ENCODE measurements at places on chromosomes 7 and 10.
A peak's percentile ranks its signal among the peaks of the same experiment; 100 is the strongest.

DNA sequence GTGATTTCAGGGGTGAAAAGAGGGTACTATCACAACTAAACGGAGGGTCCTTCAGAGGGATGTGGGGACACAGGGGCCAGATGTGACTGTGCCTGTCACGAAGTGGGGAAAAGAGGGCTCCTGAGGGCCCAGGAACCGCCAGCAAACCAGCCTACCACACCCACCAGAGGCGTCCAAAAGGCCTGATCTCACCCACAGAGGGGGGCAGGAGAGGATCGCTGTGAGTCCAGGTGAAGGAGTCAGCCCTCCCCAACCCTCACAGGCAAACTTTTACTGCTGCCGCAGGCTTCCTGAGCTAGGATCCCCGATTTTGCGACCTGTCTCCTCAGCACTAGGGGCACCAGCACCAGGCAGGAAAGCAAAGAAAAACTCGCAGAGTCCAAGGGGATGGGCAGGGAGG, 64.7 kb downstream of the HIPK2 start:
- DNase-seq, result no peak

GRCh38 chr7:83161186-83161585, 1.5 kb downstream of the PCLO start:
- DNase-seq, result no peak

GRCh38 chr7:154644366-154644765, 358.6 kb downstream of the PAXIP1 start:
- DNase-seq, result no peak

DNA sequence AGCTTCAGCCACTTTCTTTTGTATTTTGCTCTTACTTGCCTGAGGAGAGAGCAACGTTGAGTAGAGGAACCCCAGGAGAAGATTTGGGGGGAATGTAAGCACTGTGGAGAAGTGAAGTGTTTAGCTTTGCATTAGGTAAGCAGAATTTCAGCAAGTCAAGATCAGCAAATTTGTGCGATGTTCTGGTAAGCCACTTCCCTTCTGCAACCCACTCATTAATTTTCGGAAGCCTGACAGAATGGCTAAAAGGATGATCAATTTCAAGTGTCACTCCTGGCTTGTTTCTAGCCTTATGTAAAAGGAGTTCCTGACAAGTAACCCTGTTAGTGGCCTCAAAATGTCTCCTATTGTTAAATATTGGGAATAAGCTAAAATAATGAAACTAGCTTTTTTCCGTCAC, 48.5 kb upstream of the NXPH1 start:
- DNase-seq, result no peak

DNA sequence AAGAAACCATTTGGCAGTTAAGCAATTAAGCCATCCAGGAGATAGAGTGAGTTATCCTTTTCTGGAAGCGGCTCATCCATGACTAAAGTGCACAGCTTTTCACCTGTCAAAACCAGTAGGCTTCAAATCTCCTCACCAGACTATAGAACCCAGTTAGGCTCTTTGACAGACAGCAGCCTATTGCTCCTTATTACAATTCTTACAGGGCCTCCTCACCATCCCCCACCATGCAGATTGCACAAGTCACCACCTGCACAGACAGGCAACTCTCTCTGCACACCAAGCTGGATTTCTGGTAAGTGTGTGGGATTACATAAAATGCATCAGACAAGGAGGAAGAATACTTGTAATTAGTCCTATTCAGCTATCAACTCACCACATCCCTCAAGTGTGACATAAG, 301.6 kb downstream of the SNX13 start:
- DNase-seq, result peak; percentile 69

DNA sequence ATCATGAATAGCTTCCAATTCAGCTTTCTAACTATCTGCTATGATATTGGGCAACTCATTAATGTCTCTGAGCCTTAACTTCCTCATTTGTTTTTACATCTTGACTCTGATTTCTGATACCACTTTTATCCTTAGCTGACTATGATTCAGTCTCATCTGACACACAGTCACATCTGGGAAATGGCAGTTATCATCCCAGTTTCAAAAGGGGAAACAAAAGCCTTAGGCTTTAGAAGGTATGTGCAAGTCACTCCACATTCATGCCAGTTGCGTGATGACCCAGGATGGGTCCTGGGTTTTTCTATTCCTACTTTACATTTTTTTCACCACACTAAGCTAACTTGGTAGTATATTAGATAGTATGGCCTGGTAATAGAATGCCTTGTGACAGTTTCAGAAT, 12.7 kb downstream of the SCIN start:
- peak; percentile 14 for DNase-seq

GRCh38 chr7:44920119-44920518, 34.8 kb upstream of the PURB start:
- no peak for DNase-seq

DNA sequence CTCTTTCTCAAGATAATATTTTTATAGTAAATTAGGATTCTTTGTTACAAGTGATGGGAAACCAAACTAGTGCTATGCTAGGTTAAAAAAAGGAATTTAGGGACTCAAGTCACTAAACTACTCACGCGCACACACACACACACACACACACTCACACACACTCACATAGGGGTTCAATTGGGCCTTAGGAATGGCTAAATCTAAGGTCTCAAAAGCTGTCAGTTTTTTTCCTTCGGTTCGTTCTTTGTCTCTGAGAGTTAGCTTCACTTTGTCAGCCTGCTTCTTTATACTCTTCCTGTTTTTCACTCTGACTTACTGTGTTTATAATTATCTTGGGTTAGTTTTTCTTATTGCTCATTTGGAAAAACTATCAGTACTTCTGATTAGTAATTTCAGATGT, 138.9 kb downstream of the ADK start:
- no peak for DNase-seq

DNA sequence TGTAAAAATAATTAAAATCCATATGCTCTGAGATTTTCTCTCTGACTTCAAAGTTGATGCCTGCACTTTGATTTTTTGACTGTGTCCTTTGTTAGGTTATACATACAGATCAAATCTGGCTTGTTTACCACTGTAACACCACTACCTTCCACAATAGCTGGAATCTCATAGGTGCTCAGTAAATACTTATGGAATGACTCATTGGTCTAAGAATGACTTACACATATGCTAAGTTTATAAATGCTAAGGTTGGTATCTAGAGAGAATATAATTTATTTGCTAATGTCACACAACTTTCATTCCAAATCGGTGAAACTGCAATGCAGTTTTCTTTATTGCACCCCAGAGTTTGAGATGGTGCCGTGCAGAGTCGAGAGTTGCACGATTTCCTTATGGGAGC, 578.5 kb downstream of the SH2D4B start:
- DNase-seq, result no peak

- DNase-seq, result no peak
These were observed 48.5 kb downstream of the MYL10 start for GRCh38 chr7:101580596-101580995.

GRCh38 chr7:3657206-3657605, 356.2 kb downstream of the SDK1 start:
- DNase-seq, result no peak

GRCh38 chr7:65463184-65463583, 89.5 kb downstream of the ZNF92 start:
- peak; percentile 49 for DNase-seq

DNA sequence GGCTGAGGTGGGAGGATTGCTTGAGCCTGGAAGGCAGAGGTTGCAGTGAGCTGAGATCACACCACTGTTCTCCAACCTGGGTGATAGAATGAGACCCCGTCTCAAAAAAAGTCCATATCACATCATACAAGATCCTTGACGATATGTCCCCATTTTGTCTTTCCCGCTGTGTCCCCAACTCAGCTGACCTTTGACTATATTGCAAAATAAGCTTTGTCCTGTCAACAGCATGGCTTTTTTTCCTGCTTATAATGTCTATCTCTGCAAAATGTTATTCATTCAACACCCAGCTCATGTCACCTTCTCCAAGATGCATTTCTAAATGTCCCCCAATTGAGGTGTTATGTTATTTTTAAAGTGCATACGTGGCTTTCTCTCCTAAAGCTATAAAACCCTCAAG, 136.0 kb upstream of the KAT6B start:
- no peak for DNase-seq

DNA sequence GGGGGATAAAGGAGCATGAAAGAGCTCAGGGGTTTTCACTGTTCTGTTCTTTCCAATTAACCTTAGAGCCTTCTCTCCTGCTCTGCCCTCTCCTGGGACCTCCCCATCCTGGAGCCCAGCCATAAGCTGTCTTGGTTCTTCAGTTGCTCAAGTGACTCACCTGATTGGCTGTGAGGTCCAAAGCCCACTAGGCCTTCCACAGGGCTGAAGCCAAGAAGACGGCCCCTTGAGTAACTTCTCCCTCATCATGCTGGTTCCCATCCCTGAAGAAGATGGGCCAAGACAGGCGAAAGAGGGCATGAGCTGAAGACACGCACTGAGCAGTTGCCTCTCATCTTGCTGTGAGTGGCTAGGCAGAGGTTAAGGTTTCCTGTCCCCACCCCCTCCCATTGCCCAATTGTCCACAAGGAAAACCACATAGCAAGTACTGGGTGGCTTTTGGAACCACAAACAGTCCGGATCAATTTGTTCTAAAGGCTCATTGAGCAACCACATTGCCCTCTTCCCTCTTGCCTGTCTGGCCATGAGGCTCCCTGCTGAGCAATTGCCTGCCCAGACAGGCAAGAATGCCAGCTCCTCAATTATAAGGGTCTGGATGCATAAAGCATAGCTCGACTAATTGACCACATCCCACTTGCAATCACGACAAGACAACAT, 43.9 kb upstream of the GPAM start:
- DNase-seq, result peak; percentile 65

- DNase-seq, result no peak
These were observed 17.2 kb upstream of the FAM170B start for GRCh38 chr10:49151025-49151445.

GRCh38 chr10:110208614-110209453, 1.4 kb downstream of the MXI1 start:
- peak; percentile 56 for DNase-seq

DNA sequence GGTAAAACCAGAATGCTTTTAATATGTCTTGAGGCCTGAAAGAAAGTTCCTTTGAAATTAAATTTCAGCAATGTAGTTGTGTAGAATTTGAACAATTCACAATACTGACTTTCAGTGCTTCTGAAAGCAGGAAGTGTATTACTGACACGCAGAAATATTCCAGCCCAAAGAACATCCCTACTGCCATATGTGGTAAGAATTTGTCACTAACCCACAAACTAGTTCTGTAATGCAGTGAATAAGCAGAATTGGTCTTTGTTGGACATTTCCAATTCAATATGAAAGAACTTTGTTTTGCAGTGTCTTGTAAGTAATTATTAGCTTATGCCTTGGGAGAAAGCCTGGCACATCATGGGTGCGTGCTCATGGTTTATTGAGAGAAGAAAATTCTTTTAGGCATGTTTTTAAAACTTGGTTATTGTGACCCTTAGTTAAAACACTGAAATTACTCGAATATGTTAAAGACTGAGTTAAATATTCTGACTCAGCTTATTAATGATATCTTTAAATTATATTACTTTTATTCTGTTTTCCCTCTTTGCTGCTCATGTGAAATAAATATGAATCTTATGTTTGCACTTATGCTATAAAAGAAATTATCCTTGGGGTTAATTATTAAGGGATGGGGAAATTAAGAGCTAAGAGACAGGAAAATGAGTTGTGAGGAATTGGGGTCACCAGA, 33.4 kb downstream of the PTPN12 start:
- peak; percentile 81 for DNase-seq

DNA sequence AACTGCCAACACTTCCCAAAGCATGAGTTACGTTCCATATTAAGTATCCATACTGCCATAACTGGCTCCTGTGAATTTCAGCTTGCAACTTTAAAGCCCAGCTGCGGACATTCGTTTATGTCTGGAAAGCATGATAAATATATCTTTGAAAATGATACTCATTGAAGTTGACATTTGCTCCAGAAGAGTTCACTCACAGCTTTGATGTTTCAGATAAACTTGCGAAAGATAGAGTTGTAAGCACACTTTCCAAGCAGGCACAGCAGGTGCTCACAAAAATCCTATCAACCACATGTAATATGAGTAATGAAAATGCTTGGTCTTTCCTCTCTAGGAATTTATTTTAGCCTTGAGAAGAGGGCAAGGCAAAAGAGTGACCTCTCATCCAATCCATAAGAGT, 4.5 kb downstream of the CHCHD3 start:
- DNase-seq, result no peak

- no peak for DNase-seq
These were observed 20.0 kb upstream of the RABGEF1 start for GRCh38 chr7:66720561-66720960.

DNA sequence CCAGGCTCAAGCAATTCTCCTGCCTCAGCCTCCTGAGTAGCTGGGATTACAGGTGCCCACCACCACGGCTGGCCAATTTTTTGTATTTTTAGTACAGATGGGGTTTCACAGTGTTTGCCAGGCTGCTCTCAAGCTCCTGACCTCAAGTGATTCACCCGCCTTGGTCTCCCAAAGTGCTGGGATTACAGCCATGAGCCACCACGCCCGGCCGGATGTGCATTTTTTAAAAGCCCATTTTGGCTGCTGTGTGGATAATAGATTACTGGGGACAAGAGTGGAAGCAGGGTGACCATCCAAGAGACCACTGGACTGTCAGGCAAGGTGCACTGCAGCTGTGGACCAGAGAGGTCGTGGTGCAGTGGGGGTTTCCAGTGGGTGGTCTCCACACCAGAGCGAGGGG, 21.4 kb downstream of the HKDC1 start:
- DNase-seq, result no peak

DNA sequence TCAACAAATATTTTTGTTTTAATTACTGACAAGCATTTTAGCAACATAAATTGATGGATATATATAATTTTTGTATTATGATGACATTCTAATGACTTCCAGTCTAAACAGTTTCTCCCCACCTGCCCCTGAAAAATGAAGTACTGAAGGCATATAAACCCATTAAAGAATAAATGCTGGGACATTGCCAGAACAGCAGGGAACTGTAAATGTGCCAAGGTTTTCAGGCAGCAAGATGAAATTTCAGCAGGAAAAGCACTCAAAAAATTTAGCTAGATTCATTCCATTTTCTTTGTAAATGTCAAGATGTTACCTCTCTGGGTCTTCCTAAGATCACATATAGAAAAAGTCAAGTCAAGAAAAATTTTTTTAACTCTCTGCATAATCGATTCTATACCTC, 11.0 kb upstream of the TLL2 start:
- no peak for DNase-seq

DNA sequence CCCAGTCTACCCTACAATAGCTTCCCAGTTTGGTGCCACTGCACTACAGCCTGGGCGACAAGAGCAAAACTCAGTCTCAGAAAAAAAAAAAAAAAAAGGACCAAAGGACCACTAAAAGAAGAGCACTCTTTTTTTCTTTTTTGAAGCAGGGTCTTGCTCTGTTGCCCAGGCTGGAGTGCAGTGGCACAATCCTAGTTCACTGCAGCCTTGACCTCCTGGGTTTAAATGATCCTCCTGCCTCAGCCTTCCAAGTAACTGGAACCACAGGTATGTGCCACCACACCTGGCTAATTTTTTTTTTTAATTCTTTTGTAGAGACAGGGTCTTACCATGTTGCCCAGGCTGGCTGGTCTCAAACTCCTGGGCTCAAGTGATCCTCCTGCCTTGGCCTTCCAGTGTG, 14.0 kb downstream of the PLAU start:
- no peak for DNase-seq

- peak; percentile 46 for DNase-seq
These were observed 31.8 kb downstream of the KLRG2 start for GRCh38 chr7:139451638-139452037.

Measured in iris pigment epithelial cell (primary cell).